ENCODE measurements at places on chromosomes 11 and 22. TPM values are rescaled to one million over a fixed set of nuclear protein-coding genes. Genes with fewer than 3 reads are reported as not detected.

The SLC22A9 gene
- total RNA-seq, result not detected

DNA sequence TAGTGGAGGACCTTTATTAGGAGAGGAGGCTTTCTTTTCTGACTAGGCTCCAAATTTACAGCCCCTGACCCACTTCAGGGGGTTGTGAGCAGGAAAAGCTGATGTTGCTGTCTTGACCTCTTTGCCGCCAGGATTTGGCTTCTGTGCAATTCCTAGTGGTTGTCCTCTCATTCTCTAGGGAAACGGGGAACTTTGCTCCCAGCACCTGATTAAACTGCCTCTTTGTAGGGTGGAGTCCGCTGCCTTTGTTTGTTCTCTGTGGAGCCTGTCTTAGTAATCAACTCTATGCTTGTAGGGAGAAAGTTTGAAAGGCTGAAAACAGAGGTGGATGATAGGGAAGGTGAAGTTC, 16.3 kb downstream of the CTNND1 start:
- no peak for DNase-seq
- H3K27me3 ChIP-seq, result no peaks in the 10 kb centered on the region
- no peaks in the 10 kb centered on the region for H3K36me3 ChIP-seq

DNA sequence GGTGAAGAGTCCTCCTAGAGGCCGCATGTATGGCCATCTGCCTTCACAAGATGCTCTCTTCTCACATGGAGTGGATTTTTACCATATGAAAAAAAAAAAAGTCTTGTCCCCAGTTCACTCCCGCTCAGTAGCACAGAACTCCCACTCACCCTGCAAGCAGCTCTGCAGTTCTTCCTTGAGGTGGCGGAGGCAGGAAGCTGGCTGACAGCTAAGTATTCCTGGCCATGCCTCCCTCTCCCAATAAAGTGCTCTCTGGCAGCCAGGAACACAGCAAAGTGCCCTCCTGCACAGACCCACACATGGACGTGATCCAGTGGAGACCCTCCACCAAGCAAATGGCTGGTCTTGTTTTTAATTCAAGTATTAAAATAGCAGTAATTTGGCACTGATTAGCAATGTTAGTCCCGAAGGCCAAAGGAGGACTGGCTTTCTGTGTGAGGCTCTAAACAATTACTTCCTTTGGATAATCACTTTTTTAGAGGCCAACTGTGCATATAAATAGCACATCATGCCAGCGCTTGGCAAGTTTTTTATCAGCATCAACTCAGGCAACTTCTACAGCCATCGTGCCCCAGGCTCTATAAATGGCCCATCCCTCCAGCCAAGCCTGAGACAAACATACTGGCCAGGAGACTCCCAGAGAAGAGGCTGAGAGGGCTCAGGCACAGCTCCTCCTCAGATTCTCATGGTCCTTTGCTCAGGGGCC, 413.6 kb downstream of the OPCML start:
- no peaks in the 10 kb centered on the region for H3K4me1 ChIP-seq
- no peak overlapping the region for H3K27ac ChIP-seq
- H3K4me3 ChIP-seq, result no peak overlapping the region
- DNase-seq, result no peak
- no peaks in the 10 kb centered on the region for H3K36me3 ChIP-seq

DNA sequence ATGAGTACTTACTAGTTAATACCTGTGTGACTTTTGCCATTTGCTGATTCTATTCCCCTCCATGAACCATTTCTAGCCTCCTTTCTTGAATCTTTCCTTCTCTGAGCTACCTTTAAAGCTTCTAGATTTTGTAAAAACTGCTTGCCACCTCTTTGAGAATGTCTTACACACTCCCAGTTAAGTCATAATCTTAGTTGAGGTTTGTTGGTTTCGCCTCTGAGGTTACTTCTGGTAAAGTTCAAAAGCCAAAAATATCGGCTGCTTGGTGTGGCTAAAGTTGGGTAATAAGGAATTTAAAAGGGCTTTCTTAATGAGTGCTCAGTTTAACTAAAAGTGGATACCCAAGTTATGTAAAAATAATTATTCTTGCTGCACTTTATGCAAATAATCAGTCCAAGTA, 10.4 kb upstream of the GLYAT start:
- no peak overlapping the region for H3K4me3 ChIP-seq
- H3K4me1 ChIP-seq, result no peaks in the 10 kb centered on the region
- no peak for DNase-seq

DNA sequence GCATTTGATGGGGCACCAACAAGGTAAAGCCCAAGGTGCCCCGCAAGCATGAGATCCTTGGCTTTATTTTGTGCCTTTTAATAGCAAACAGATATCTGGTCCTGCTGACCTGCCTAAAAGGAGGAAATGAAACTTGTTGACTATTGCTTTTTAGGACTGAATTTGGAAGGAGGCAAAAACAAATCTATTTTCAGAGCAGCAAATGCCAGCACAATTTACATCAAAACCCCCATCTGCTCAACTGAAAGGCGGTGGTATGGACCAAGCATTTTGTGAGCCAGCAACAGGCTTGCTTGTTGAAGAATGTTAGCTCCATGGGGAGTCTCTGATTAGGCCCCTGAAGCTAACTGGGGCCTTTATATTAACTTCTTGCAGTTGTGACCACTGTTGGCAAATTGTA, 192.6 kb upstream of the E2F8 start:
- no peaks in the 10 kb centered on the region for H3K4me1 ChIP-seq

GRCh38 chr22:26828311-26828710, 170.9 kb downstream of the MIAT start:
- H3K4me3 ChIP-seq, result no peak overlapping the region
- no peak for DNase-seq
- H3K4me1 ChIP-seq, result no peaks in the 10 kb centered on the region
- H3K36me3 ChIP-seq, result no peaks in the 10 kb centered on the region

DNA sequence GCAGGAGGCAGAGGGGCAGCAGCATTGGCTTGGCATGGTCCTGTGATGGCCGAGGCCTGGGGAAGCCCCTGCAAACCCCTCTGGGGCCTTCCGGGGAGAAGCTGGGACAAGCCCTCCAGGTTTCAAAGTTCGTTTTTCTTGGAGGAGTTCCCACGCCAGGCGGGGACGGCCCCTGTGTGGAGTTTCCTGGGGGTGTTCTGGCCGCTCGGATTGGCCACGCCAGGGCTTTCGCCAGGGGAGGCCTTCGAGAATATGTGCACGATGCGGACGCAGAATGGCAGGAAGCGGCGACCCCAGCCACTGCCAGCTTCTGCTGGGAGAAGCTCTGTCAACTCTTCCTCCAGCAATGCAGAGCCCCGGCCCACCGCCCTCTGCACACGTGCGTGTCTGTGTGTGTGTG, 102.3 kb upstream of the ASPHD2 start:
- H3K4me1 ChIP-seq, result no peaks in the 10 kb centered on the region
- DNase-seq, result no peak
- no peak overlapping the region for H3K4me3 ChIP-seq

GRCh38 chr11:85464283-85464682, 162.9 kb downstream of the DLG2 start:
- H3K4me1 ChIP-seq, result no peaks in the 10 kb centered on the region
- no peaks in the 10 kb centered on the region for H3K27me3 ChIP-seq
- no peaks in the 10 kb centered on the region for H3K36me3 ChIP-seq
- H3K4me3 ChIP-seq, result no peak overlapping the region
- DNase-seq, result no peak
- no peak overlapping the region for H3K27ac ChIP-seq

- no peaks in the 10 kb centered on the region for H3K36me3 ChIP-seq
- peak; percentile 47 for DNase-seq
- H3K4me1 ChIP-seq, result peaks cover 14% of the 10 kb centered on the region
- no peak overlapping the region for H3K27ac ChIP-seq
Measured at GRCh38 chr11:34358258-34358727, 483 bp upstream of the ABTB2 start.

DNA sequence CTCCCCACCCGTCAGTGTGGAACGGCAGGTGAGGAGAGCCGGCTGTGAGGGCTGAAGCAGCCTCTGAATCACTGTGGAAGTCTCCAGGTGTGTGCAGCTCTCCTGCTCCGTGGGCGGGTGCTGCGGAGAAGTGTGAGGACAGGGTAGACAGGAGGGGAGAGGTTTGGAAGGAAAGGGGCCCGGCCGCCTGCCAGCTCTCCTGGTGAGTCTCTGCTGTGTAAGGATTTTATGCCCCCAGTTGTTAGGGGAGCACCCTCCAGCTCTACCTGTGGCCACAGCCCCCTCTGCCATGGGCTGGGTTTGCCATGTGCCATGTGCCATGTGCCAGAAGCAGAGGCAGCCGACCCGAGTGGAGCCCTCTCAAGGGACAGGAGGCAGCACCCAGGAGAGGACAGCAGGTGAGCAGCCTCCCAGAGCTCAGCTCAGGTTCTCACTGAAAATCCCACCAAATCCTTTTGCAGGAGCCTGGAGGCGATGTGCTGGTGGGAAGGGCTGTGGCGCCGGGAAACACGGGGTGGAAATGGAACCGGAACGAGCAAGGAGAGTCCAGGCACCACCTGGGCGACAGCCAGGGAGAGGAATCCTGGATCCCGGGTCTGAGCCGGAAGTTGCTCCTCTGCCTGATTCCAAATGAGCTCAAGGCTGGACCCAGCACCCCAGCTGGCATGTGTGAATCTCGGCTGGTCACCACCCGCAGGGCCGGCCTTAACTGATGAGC, 804.4 kb downstream of the BRD1 start:
- no peak overlapping the region for H3K4me3 ChIP-seq
- no peak for DNase-seq
- H3K4me1 ChIP-seq, result peaks cover 5% of the 10 kb centered on the region
- no peak overlapping the region for H3K27ac ChIP-seq

DNA sequence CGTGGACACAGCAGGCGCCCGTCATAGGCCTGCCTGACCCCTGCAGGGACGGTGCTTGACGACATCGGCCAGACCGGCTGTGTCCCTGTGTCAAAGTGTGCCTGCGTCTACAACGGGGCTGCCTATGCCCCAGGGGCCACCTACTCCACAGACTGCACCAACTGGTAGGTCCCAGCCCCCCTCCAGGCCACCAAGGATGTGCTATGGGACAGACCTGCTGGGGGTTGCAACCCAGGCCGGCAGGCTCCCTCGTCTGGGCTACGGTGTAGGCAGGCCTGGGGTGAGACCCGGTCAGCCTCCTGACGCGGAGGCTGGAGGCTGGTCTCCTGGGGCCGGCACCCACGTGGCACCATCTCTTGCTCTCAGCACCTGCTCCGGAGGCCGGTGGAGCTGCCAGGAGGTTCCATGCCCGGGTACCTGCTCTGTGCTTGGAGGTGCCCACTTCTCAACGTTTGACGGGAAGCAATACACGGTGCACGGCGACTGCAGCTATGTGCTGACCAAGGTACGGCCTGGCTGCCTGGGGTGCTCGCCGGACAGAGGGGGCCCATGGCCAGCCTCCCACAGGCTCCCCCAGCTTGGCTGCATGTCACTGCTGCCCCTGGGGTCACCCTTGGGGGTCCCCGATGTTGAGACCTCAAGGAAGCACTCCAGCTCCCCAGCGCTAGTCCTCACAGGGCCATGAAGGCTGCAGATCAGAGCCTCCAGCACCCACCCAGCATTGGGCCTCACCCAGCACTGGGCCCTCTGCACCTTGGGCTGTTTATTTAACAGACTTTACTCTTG, 7.7 kb downstream of the MUC5AC start:
- H3K27ac ChIP-seq, result no peak overlapping the region
- no peak for DNase-seq
- no peaks in the 10 kb centered on the region for H3K36me3 ChIP-seq
- H3K27me3 ChIP-seq, result no peaks in the 10 kb centered on the region
- H3K4me3 ChIP-seq, result no peak overlapping the region

The CLTCL1 gene
- total RNA-seq, result 54.4 TPM

DNA sequence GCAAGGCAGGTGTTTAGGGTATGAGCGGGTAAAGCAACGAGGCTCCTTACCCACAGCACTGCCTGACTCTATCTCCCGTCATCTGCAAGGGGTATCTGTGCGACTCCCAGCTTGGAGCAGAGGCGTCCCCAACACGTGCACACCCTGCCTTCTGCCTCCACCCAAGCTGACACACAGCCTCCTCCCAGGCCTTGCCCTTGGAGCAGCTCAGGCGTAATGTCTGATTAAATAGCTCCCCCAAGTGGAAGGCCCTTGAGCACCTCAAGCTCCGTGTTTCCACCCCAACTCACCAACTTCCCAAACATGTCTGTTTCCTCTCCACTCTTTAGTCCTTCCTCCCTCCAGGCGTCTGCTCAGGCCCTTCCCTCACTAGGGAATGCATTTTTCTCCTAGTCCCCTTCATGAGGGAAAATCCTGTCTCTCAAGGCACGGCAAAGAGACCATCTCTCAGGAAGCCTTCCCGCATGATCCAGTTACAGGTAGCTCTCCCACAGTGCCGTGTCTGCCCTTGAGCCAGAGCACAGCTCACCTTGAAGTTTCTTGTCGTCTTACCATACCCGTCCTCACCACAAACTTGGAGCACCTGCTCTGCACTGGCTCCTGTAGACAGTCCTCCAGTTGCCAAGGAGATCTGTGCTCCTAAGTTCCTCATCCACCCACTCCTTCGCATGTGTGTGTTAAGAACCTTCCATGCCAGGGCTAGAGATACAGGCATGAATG, 15.8 kb downstream of the CYB5R2 start:
- H3K4me3 ChIP-seq, result no peak overlapping the region
- peak; percentile 85 for DNase-seq
- H3K36me3 ChIP-seq, result no peaks in the 10 kb centered on the region
- peaks cover 17% of the 10 kb centered on the region for H3K4me1 ChIP-seq

DNA sequence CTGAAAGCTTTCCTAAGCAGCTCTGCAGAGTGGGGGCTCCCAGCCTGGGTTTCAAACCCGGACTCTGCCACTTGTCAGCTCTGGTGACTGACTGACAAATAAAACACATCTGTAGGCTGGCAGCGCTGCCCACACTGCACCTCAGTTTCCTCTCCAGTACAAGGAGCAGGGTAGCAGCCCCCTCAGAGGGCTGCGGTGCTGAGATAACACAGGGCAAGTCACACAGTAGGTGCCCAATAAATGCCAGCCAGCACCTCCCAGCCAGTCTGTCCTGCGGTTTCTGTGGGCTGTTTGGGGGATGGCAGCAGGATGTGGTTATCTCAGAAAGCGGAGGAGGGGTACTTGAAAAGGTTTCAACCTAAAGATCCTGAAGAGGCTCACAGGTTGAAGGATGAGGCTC, 1.5 kb downstream of the SYT12 start:
- peaks cover 8% of the 10 kb centered on the region for H3K4me1 ChIP-seq
- no peak overlapping the region for H3K27ac ChIP-seq
- no peaks in the 10 kb centered on the region for H3K27me3 ChIP-seq
- H3K36me3 ChIP-seq, result no peaks in the 10 kb centered on the region
- no peak overlapping the region for H3K4me3 ChIP-seq

The DRD2 gene
- total RNA-seq, result 2.5 TPM

The PHOX2A gene
- 1.3 TPM for total RNA-seq

DNA sequence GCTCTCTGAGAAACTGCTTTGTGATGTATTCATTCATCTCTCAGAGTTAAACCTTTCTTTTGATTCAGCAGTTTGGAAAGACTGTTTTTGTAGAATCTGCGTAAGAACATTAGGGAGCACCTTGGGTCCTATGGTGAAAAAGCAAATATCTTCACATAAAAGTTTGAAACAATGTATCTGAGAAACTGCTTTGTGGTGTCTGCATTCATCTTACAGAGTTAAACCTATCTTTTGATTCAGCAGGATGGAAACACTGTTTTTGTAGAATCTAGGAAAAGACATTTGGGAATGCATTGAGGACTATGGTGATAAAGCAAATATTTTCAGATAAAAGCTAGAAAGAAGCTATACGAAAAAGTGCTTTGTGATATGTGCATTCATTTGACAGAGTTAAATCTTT, 361.3 kb downstream of the OR4C45 start:
- no peak for DNase-seq
- H3K27ac ChIP-seq, result no peak overlapping the region
- H3K4me3 ChIP-seq, result no peak overlapping the region

GRCh38 chr11:2691991-2692875, 7.6 kb downstream of the KCNQ1OT1 start:
- H3K4me1 ChIP-seq, result no peaks in the 10 kb centered on the region
- no peaks in the 10 kb centered on the region for H3K36me3 ChIP-seq
- H3K27me3 ChIP-seq, result no peaks in the 10 kb centered on the region

The SMC1B gene
- total RNA-seq, result 24.7 TPM

The ACP2 gene
- 61.3 TPM for total RNA-seq
